ENCODE measurements at places on chromosomes 4 and X.

- DNase-seq: no peak
These were observed 187.1 kb downstream of the MGST2 start for GRCh38 chr4:139852612-139853269.

DNA sequence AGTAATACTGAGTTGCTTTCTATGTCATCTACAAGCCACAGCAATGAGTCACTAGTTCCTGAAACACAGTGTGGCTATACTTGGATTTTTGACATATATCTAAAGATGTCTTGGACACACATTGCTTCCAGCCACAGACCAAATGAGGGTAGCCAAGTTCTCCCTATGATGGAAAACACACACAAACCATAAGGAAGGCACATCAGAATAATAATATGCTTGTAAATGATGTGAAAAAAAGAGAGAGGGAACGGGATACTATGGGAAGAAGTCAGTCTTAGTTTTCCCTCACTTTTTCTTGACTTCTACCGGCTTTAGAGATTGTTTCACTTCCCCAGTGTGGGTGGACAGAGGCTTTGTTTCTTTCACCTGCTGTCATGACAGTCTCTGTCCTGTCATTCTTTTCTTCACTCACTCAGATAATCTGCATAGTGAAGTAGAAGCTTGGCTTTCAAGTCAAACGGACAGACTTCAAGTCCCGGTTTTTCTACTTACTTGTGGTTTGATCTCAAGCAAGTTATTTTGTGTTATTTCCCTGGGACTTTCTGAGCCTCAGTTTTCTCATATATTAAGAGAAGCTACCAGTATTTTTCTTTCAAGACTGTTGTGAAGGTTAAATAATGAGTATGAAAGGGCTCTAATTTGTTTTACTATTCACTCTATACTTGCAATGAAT lies 34.7 kb downstream of the P2RY10 start:
- DNase-seq: no peak

DNA sequence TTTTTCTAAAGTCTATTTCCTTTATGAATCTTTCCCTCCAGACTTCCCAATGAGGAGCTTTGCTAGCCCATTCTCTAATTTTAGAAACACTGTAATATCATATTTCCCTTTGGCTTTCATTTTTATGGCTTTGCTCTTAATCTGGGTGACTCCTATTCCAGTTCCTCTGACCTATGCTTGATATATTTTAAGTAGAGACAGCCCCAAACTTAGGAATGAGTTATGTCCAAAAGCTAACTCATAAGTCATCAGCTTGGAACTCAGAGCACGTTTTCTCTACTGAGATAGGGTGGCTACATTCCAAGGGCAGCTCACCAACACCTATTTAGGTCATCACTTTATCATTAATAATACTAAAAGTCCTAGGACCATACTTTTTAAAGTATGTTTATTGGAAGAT lies 77.8 kb downstream of the OR13H1 start:
- no peak for DNase-seq

- DNase-seq: no peak
These were observed 32.5 kb downstream of the DLG3 start for GRCh38 chrX:70476934-70477733.

- no peak for DNase-seq
These were observed 37.0 kb upstream of the GPRIN3 start for GRCh38 chr4:89344571-89344970.

GRCh38 chrX:19670321-19670750 lies 155.0 kb upstream of the MAP3K15 start:
- no peak for DNase-seq

- DNase-seq: no peak
These were observed 22.9 kb downstream of the KCTD8 start for GRCh38 chr4:44425614-44426208.

DNA sequence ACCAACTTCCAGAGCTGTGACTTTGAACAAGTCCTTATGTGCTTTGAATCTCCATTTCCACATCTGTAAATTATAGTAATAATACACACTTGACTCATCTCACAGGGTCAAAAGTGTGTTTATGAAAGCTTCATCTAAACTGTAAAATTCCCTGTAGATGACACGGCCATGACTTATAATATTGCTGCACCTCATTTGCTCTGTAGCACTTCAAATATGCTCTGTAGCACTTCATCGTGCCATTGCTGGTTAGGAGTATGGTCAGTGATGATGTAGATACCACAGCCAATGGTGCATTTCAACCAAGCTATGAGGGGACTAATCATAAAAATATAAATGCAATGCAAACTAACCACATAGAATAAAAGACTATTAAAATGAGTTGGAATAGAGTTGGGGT lies 318.6 kb downstream of the ANK2 start:
- no peak for DNase-seq

DNA sequence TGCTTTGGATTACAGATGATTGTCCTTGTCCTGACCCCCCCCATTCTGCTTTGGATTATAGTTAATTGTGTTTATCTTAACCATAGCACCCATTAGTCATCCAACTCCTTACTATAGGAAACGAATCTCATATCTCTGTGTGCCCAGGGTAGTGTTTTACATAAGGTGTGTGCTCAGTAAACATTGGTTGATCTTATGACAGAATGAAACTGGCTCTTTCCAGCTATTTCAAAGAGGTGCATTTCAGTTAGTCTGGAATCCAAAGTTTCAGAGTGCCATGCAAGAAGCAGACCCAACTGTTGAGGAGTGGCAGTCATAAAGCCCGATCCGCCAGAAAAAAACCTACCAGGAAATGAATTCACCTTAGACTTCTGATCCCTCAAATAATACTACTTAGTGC lies 14.7 kb downstream of the TRIM2 start:
- DNase-seq: no peak

GRCh38 chrX:94977986-94978385 lies 1304.0 kb downstream of the FAM133A start:
- DNase-seq: no peak

DNA sequence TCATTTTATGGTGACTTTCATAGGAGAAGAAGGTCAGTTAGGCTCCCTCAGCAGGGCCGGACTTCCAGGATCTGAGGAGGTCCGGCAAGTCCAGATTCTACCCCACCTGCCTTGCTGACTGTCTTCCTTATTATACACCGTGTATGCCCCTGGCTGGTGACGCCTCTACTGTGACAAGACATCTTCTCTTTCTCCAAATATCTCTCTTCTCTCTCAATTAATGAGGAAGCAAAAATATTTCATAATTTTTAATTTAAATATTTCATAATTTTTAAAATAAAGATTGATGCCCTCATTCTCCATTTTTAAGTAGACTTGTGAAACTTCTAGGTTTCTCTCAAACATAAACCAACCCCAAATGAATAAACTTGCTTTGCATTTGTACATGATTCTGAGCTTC lies 202.5 kb downstream of the NSUN7 start:
- no peak for DNase-seq

DNA sequence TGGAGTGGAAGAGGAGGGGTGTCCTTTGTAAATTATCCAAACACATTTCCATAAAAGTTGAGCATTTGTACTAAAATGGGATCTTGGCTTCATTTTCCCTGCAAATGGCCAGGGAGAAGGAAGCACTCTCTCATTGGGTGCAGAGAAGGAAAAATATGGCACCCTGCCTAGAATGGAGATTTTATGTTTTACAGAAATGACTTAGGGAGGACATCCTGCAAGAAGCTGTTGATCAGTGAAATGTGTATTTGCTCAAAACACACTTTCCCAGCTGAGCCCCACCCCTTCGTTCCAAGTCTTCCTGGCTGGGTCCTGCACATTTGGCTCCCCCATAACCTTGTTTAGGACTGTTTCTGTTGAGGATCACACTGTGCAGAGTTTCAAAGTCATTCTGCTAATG lies 213.5 kb upstream of the TAPT1 start:
- no peak for DNase-seq

DNA sequence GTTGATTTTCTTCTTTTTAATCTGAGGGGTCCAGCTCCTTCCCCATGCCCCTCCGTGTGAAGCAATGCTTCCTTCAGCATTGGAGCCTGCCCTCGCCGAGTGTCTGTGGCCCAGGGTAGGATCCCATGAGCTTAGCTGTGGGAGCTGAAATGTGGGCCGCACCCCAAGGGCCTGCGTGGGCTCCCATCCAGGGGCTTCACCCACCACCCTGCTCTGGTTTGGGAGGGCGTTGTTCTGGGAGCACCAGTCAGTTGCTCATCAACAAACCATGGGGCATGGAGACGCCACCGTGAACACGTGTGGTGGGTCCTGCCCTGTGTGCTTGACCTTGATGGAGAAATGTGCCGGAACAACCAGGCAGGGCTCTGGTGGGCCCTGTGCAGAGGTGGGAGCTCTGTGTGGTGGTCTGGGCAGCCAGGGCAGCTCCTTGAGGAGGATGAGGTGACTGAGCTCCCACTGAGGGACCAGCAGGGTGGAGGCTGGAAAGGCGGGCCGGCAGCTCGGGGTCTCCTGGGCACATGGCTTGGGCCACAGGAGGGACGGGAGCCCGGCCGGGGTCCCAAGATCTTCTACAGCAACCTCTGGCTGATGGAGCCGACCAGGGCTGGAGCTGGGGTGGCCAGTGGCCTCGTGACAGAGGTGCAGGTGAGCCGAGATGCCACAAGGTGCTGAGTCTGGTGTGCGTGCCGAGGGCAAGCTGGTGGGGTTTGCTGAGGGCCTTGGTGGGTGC lies 39.6 kb upstream of the NKX1-1 start:
- no peak for DNase-seq

GRCh38 chr4:85738721-85739120 lies 263.8 kb downstream of the ARHGAP24 start:
- DNase-seq: no peak

DNA sequence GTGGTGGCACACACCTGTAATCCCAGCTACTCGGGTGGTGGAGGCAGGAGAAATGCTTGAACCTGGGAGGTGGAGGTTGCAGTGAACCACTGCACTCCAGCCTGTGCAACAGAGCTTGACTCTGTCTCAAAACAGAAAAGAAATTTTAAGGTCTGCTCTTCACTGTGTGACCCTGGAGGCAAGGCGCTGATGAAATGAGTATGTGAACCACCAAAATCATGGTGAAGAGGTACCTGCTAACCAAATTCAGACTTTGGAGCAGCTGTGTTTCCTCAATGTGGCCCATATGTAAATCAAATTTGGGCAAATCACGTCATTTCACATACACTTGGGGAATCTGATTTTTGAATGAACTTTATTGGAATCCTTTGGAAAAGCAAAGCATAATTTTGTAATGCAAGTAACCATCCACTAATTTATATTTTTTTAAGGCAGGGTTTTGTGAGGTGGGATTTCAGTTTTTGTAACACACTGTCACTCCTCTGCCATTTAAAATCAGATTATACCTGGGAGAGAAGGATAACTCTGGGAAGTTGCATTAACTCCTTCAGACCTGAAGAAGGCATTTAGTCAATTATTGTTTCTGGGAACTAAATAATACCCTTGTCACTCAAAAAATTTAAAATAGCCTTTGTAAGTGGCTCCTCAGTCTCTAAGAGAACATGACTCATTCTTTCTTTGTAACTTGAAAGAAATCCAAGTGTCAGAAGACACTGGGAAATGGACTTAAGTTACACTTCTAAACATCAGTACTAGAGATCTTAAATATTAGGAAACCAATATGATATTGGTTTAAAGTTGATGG lies 24.0 kb downstream of the DOCK11 start:
- no peak for DNase-seq

DNA sequence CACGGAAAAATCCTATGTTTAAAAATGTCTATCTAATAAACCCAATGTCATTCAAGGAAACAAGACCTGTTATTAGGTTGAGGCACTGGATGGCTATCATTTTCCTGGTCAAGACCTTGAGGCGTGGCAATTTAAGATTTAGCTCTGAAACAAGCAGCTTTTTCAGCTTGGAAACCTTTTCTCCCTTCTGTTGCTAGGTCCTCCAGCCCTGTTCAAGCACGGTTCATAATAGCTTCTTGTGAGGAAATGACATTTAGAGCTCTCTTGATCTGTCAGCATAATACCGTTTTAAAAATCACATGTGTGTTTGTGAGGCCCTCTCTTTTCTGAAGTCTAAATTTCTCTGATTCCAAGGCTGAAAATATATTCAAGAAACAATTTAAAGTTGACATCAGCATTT lies 133.6 kb upstream of the GRPR start:
- DNase-seq: no peak

DNA sequence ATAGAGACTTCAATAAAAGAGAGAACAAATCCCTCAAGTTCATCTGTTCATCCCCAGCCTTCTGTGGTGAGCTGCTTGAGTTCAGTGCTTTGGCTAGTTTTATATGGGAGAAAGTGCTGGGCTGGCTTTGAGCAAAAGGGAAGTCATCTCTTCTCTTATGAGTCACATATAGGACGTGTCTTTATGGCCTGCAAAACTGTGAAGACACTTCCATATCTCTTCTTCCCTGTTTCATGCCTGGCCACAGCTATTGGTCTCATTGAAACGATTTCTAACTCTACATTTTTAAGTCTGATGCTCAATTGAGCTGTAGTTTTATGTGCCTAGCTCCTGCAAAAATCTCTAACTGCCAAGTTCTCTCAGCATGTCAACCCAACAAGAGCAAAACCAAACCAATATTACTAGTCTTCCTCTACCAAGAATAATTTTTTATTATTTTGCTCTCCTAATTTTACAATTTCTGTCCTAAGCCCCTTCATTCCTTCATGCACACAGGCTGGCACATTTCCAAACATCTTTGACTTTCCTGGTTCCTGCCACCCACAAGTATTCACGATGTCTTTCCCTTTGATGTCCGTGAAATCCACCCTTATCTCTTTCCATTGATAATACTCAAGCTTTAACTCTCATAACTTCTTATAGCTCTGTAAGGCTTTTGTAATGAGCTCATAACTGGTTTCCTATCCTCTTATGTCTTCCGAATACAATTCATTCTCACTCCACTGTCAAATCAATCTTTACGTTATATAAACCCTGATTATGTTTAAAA lies 165.3 kb downstream of the BTC start:
- DNase-seq: no peak

DNA sequence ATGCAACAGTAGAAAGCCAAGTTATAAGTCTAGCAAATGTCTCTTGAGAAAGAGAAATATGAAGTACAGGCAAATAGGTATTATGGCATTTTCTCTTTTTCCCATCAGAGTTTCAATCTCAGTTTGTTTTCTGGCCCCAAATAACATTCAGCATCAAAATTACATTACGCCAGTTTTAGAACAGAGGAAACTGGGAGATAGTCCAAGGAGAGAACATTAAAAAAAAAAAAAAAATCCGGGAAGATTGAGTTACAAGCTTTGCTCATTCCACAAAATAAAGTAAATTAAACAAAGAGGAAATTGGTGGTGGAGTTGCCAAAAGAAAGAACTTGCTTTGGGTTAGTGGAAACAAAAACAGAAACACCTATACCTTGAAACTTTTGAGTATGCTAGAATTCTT lies 50.4 kb upstream of the IL13RA2 start:
- DNase-seq: no peak

DNA sequence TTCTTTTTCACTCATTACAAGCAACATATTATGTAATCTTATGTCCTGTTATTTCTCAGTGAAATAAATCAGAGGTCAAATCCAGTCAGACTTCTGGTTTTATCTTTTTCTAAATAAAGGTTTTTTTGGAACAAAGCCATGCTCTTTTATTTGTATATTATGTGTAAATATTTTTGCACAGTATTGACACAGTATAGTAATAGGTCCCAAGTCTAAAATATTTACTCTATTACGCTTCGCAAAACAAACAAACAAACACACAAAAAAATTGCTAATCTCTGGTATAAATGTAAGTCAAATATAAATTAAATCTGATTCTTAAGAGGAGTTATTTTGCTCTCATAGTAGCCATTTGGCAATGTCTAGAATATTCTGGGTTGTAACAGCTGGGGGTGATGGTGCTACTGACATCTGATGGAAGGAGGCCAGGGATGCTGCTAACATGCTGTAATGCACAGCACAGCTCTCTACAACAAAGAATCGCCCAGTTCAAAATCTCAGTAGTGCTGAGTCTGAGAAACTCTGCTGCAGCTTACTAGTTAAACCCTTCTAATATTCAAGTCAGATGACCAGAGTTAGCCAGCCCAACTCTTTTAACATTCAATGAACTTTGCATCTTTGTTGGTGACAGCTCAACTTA lies 602.1 kb downstream of the RAB28 start:
- DNase-seq: no peak

All from T-helper 2 cell (primary cell).